Activated CD8-positive, alpha-beta memory T cell treated with anti-CD3 and anti-CD28 coated beads for 1 hour (primary cell): ENCODE measurements at places on chromosomes 5 and 9.

- no peak for DNase-seq
These were observed 229.9 kb upstream of the RIOK2 start for GRCh38 chr5:97412959-97413358.

- no peak for DNase-seq
These were observed 825.4 kb downstream of the SEMA5A start for GRCh38 chr5:8720506-8720905.

- no peak for DNase-seq
These were observed 375.7 kb upstream of the CDH9 start for GRCh38 chr5:27414099-27414498.

- DNase-seq, result no peak
These were observed 81.7 kb downstream of the ITGA1 start for GRCh38 chr5:52869391-52869790.

- no peak for DNase-seq
These were observed 19.0 kb downstream of the GLRX start for GRCh38 chr5:95803271-95804148.

- no peak for DNase-seq
These were observed 25.6 kb downstream of the C9orf50 start for GRCh38 chr9:129595311-129595741.

DNA sequence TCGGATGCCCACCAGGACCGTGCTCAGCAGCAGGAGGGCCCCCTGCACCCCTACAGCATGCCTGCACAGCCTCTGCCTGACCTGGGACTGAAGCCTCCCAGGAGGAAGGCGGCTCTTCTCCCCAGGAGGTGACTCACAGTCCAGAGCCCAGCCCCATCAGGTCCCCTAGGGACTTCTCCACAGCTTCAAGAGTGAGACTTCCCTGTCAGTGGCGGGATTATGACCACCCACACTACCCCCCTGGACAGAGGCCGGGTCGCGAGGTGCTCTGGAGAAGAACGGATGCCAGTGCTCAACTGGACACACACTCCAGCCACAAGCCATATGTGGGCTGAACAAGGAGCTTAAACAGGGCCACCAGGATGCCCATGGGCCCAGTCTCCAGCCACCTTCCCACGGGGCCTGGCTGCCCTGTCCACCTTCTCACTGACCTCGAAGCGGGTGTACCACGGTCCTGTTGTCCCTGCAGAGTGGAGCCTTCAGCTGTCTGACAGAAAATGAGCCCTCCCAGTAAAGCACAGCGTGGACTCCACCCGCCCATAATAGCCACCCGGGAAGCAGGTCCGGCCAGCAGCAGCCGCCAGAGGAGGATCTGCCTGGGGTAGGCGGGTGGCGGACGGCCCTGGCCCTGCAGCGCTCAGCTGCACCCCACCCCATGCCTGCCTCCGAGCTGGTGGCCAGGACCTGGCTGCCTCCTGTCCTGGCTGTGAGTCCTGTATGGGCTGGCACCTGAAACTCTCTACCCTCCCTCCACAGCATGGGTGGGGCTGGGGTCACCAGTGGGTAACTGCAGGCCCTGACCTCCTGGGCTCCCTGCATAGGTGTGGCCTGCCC, 54.7 kb downstream of the SEMA4D start:
- no peak for DNase-seq
